ENCODE measurements at places on chromosomes 13 and 19.

GRCh38 chr19:52248241-52248640, 21.1 kb upstream of the ZNF766 start:
- DNase-seq, result peak; percentile 12

DNA sequence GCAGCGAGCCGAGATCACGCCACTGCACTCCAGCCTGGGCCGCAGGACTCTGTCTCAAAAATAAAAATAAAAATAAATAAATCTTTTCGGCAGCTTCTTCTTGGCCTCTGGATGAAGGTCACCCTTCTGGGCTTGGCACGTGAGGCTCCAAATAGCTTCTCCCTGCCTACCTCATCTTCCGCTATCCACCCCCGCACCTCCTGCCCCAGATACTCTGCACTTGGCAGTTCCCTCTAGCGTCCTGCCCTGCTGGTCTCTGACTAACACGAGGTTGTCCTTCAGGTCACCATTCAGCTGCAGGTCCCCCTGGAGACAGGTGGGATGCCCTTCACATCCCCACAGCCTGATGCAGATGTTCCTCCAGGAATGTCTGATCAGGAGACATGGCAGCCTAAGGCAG, 8.5 kb upstream of the CCL25 start:
- no peak for DNase-seq

- no peak for DNase-seq
Observed at GRCh38 chr13:91401920-91402319, 3.5 kb downstream of the GPC5 start.

- DNase-seq, result no peak
Observed at GRCh38 chr19:42497492-42498168, 30.7 kb downstream of the CEACAM1 start.

- no peak for DNase-seq
Observed at GRCh38 chr19:10471909-10472308, 31.2 kb downstream of the KEAP1 start.

- no peak for DNase-seq
Observed at GRCh38 chr19:29326351-29326750, 113.4 kb upstream of the UQCRFS1 start.

- no peak for DNase-seq
Observed at GRCh38 chr13:100510208-100510957, 78.2 kb downstream of the GGACT start.

- no peak for DNase-seq
Observed at GRCh38 chr13:66264971-66265370, 965.2 kb downstream of the PCDH9 start.

Data from kidney capillary endothelial cell (primary cell).